ENCODE measurements at places on chromosomes 11 and 22.

GRCh38 chr22:32723643-32724042 is 77.9 kb upstream of the TIMP3 start:
- H3K36me3 ChIP-seq, result no peaks in the 10 kb centered on the region
- H3K27me3 ChIP-seq, result no peaks in the 10 kb centered on the region
- H3K4me3 ChIP-seq, result no peak overlapping the region
- no peaks in the 10 kb centered on the region for H3K4me1 ChIP-seq

DNA sequence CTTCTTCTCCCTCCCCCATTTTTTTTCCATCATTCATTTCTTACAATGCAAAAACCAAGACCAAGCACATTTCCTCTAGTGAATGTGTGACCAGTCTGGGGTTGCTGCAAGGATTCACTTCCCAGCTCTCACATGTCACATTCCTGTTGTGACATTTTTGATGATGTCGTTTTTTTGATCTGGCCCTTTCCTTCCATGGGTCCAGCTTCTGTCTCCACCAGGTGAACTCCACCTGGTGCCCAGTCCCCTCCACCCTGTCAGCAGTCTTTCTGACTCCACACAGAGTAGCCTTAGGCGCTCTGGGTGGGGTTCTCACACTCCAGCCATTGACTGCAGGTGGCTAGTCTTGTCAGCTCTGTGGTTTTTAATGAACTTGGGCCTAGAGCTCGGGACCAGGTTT is 15.6 kb downstream of the PANX1 start:
- H3K4me3 ChIP-seq, result no peak overlapping the region
- peaks cover 9% of the 10 kb centered on the region for H3K4me1 ChIP-seq
- no peaks in the 10 kb centered on the region for H3K36me3 ChIP-seq
- no peak overlapping the region for H3K27ac ChIP-seq
- DNase-seq, result no peak

DNA sequence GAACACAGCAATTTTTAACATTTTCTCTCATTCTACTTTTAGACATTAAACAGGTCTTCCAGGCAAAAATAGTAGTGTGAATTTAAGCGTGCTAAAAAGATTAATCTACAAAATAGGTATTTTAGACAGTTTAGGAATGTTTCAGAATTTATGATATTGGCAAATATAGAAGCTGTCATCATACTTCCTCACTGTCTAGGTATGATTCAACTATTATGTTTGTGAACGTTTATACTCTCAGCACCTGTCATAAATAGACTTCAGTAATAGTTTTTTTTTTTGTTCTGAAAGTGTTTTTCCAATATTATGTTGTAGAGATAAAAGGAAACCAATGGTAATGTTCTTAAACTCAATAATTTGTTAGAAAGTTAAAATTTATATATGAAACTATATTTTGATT is 103.0 kb downstream of the ARHGAP42 start:
- H3K27me3 ChIP-seq, result no peaks in the 10 kb centered on the region
- no peaks in the 10 kb centered on the region for H3K36me3 ChIP-seq
- no peak overlapping the region for H3K4me3 ChIP-seq
- DNase-seq, result no peak
- H3K4me1 ChIP-seq, result peaks cover 1% of the 10 kb centered on the region
- no peak overlapping the region for H3K27ac ChIP-seq

- H3K4me3 ChIP-seq, result no peak overlapping the region
- no peaks in the 10 kb centered on the region for H3K27me3 ChIP-seq
- no peak for DNase-seq
- no peaks in the 10 kb centered on the region for H3K36me3 ChIP-seq
- no peak overlapping the region for H3K27ac ChIP-seq
Measured at GRCh38 chr22:27594474-27595134, 207.0 kb downstream of the MN1 start.

DNA sequence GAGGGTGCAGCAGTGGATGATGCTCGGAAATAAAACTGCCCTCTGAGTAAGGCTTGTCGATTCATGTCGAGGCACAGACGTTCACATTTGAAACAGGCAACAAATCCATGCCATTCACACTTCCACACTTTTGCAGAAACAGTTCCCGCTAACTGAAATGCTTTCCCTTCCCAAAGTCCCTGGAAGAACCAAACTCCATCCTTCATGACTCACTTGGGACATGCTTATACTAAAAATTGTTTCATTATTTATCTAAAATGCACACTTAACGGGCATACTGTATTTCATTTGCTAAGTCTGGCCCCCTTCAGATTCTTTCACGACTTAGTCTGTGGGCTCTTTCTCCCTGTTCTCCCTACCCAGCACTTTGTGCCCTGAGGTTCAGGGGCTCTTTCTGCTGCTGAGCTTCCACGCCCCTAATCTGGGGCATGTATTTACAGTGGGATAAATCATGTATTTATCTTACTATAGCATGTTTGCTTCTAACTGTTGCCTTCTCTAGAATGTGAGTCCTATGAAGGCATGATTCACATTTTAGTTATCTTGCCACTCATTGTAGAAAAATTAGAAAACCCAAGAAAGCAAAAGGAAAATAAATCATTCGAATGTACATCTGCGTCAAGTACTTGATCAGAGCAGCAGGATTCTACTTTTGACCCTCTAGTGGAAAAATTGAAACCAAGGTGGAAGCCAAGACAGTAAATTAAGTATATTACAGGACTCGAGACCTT is 12.5 kb downstream of the SCGB1A1 start:
- peak overlapping the region; percentile 32 for H3K27ac ChIP-seq
- H3K27me3 ChIP-seq, result no peaks in the 10 kb centered on the region
- H3K4me3 ChIP-seq, result no peak overlapping the region

GRCh38 chr11:78270971-78271370 is 82.3 kb downstream of the USP35 start:
- H3K36me3 ChIP-seq, result no peaks in the 10 kb centered on the region
- H3K4me1 ChIP-seq, result no peaks in the 10 kb centered on the region
- H3K4me3 ChIP-seq, result no peak overlapping the region
- no peak for DNase-seq
- H3K27ac ChIP-seq, result no peak overlapping the region

DNA sequence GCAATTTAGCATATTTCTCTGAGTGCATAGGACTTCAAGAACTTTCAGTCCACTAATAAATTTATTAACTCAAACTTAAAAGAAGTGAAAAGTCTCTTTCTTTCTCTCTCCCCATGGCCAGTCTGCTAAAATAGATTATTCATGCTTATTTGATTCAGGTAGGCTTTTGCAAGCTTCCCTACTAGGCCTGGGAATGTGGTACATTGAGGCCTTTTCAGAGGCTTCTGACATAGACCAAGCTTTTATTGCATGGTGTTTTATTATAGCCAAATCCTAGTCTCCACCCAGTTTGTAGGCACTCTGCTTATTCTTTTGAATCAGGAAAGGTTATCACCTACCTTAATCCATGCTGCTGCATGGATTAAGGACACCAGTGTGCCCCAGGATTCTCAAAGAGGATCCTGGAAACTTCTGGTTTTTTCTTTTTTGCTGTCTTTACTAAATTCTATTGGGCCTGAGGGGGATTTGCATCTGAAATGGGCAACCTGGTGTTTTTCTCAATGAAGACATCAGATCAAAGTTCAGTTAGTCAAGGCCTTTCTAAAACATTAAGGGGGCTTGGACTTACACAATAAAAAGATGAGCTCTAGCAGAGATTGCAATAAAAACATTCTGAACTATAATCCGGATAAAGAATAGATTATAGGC is 92.2 kb downstream of the ELP4 start:
- no peak for DNase-seq
- H3K27me3 ChIP-seq, result no peaks in the 10 kb centered on the region
- H3K36me3 ChIP-seq, result no peaks in the 10 kb centered on the region
- H3K27ac ChIP-seq, result no peak overlapping the region
- no peak overlapping the region for H3K4me3 ChIP-seq

GRCh38 chr11:114082415-114082748 is 22.9 kb downstream of the ZBTB16 start:
- H3K4me3 ChIP-seq, result no peak overlapping the region
- H3K27me3 ChIP-seq, result no peaks in the 10 kb centered on the region
- H3K4me1 ChIP-seq, result peaks cover 20% of the 10 kb centered on the region
- no peaks in the 10 kb centered on the region for H3K36me3 ChIP-seq
- DNase-seq, result peak; percentile 53

GRCh38 chr11:33894398-33894746 is 2.5 kb upstream of the LMO2 start:
- H3K4me1 ChIP-seq, result no peaks in the 10 kb centered on the region
- H3K27me3 ChIP-seq, result no peaks in the 10 kb centered on the region
- H3K36me3 ChIP-seq, result no peaks in the 10 kb centered on the region
- no peak overlapping the region for H3K4me3 ChIP-seq
- DNase-seq, result no peak
- peak overlapping the region; percentile 44 for H3K27ac ChIP-seq

DNA sequence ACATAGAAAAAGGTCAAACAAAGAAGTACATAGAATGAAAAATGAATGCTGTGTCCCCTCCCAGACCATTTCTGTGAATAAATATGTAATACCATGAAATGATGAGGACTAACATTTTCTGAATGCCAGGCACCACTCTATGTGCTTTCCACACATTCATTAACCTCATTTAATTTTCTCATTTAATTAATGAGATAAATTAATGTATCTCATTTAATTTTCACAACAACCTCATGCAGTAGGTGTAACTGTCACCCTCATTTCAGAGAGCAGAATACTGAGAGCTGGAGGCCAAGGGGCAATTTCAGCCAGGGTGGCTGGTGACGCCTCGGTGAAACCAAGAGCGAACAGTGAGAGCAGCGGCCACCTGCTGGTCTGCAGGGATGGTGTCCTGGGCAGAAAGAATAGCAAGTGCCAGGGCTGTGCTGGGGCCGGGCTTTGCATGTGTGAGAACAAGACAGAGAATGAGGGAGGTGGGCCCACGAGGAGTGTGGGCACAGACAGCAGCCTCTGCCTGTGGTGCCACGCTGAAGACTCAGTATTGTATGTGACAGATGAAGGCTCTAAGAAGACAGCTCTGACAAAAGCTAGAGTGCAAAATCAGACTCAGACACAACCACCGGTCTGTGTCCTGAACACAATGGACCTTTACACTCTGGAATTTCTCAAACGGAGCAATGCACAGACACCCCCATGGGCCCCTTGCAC is 1.8 kb upstream of the SERPIND1 start:
- no peak for DNase-seq
- H3K4me1 ChIP-seq, result no peaks in the 10 kb centered on the region
- H3K36me3 ChIP-seq, result no peaks in the 10 kb centered on the region
- no peak overlapping the region for H3K27ac ChIP-seq
- no peak overlapping the region for H3K4me3 ChIP-seq

GRCh38 chr11:36121054-36121453 is 168.2 kb downstream of the COMMD9 start:
- H3K4me3 ChIP-seq, result no peak overlapping the region
- no peaks in the 10 kb centered on the region for H3K27me3 ChIP-seq
- H3K27ac ChIP-seq, result no peak overlapping the region

DNA sequence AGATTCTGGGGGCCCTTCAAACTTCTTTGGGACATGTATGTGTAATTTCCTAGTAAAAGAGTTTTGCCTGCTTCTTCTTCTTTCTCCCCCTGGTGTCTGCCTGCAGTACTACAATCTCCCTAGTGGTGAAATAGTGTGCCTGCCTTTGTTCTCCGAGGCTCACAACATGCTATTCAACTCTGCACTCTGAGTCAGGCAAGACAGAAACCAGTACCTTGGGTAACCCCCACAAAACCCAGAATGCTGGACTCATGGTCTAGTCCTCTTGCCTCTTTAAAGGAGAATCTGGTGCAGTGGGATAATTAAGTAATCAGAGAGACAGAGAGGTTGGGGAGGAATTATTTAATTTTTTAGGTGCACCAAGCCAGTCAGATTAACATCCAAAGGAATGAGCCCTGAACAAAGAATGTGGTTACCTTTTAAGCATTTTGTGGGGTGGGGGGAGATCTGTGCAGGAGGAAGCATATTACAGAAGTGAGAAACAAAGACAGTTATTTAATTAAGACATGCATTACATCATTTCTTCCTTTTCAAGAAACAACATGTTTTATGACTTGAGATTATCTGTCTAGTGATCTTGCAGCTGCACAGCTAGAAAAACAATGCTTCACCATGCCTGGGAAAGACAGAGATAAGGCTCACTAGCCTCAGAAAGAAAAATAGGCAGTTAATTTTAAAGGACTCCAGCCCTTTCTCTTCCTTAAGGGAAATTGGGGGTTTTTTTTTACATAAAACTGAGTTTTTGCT is 11.0 kb upstream of the MS4A6A start:
- no peaks in the 10 kb centered on the region for H3K27me3 ChIP-seq
- H3K27ac ChIP-seq, result no peak overlapping the region
- H3K36me3 ChIP-seq, result no peaks in the 10 kb centered on the region
- DNase-seq, result peak; percentile 77
- no peaks in the 10 kb centered on the region for H3K4me1 ChIP-seq

GRCh38 chr11:13868710-13869397 is 93.7 kb upstream of the SPON1 start:
- no peaks in the 10 kb centered on the region for H3K4me1 ChIP-seq
- no peak overlapping the region for H3K4me3 ChIP-seq
- no peak for DNase-seq
- no peaks in the 10 kb centered on the region for H3K27me3 ChIP-seq
- H3K27ac ChIP-seq, result no peak overlapping the region

DNA sequence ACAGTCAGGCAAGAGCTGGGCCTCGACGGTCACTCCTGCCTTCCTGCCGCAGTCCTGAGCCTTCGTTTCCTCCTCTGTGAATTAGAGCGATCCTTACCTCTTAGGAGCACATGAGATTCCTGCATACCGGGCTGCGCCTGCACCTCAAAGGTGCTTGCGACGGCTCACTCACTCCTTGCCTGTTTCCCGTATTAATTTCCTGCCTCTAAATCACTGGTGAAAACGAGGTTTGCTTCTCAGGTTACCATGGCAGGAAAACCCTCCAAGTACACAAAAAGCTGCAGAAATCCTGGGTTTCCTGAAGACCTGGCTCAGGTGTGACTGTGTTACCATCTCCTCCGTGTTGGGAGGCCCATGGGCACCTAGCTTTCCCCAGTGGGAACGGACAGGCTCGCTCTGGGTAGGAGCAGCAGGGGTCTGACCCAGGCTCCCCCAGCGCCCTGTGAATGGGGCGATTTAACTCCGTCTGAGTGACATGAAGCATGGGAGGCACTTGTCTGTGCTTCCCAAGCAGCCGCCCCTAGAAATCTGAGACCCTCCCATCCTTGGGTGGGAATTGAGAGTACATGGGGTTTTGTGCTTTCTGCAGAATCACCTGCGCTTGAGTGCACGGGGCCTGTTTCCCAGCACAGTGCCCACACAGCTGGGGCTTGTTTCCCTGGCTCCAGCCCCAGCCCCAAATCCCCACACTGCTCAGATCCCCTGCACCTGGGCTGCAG is 64.8 kb downstream of the PHF21B start:
- H3K27me3 ChIP-seq, result no peaks in the 10 kb centered on the region
- H3K4me3 ChIP-seq, result no peak overlapping the region
- H3K36me3 ChIP-seq, result no peaks in the 10 kb centered on the region
- H3K4me1 ChIP-seq, result no peaks in the 10 kb centered on the region
- DNase-seq, result no peak

GRCh38 chr11:9357041-9357440 is 27.4 kb upstream of the IPO7 start:
- no peak for DNase-seq
- no peaks in the 10 kb centered on the region for H3K27me3 ChIP-seq
- no peaks in the 10 kb centered on the region for H3K4me1 ChIP-seq
- no peak overlapping the region for H3K27ac ChIP-seq
- no peaks in the 10 kb centered on the region for H3K36me3 ChIP-seq

GRCh38 chr11:10778217-10778970 is 27.3 kb downstream of the CTR9 start:
- no peaks in the 10 kb centered on the region for H3K4me1 ChIP-seq
- H3K27ac ChIP-seq, result no peak overlapping the region
- no peaks in the 10 kb centered on the region for H3K36me3 ChIP-seq
- H3K27me3 ChIP-seq, result no peaks in the 10 kb centered on the region
- DNase-seq, result no peak
